ENCODE measurements at places on chromosomes 13 and 19.

DNA sequence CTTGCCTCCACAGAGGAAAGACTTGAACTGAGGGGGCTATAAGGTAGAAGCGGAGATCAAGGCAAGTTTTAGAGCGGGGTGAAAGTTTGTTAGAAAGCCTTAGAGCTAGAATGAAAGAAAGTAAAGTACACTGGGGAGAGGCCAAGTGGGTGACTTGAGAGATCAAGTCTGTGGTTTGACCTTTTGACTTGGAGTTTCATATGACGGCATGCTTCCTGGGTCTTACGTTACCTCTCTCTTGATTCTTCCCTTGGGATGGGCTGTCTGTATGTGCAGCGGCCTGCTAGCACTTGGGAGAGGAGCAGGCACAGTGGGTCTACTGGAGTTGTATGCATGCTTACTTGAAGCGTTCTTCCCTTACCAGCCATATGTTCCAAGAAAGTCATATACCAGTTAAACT, 1768.5 kb downstream of the PCDH9 start:
- no peak for DNase-seq

DNA sequence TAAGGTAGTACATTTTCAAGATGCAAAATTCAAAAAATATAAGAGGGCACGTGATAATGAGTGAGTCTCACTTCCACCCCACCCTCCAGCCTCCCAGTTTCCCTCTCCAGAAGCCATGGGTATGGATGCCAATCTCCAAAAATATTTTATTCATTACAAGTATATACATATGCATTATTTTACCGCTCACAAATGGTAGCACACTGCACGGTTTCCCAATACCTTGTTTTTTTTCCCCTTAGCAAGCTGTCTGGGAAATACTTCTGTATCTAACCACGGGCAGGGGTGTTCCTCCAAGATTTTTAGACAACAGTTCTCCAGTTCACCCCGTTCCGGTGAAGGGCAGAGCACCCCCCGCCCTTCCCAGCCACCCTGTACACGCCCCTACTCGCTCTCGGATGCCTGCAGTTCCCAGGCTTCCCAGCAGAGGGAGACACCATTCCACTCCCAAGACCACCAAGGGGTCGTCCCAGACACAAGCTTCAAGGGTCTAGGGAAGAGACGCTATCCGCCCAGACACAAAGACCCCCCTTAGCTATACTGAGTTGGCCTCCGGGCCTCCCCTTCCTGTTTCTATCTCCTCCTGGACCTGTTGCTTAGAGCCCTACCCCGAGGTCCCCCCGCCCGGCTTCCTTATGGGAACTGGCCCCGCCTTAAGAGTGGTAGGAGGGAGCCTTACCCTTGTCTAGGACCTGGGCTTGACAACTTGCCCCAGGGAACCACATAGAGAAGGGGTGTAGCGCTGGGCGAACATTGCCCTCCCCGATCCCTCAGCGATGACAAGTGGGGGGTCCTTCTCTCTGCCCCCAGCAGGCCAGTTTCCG, 1.1 kb upstream of the FXYD3 start:
- no peak for DNase-seq

GRCh38 chr13:97262058-97262457, 39.9 kb downstream of the MBNL2 start:
- DNase-seq: no peak

GRCh38 chr13:104314926-104315535, 1248.8 kb upstream of the SLC10A2 start:
- no peak for DNase-seq

Measured in esophagus squamous epithelium (tissue), 5 donors.